Esophagus mucosa (tissue), 1 donor: ENCODE measurements at places on chromosomes 4 and X. TPM values are rescaled to one million over a fixed set of nuclear protein-coding genes. Genes with fewer than 3 reads are reported as not detected.

Gene CD38
- total RNA-seq = 2.6 TPM

GRCh38 chr4:78343682-78344081, 207.9 kb upstream of the ANXA3 start:
- no peak for ATAC-seq

DNA sequence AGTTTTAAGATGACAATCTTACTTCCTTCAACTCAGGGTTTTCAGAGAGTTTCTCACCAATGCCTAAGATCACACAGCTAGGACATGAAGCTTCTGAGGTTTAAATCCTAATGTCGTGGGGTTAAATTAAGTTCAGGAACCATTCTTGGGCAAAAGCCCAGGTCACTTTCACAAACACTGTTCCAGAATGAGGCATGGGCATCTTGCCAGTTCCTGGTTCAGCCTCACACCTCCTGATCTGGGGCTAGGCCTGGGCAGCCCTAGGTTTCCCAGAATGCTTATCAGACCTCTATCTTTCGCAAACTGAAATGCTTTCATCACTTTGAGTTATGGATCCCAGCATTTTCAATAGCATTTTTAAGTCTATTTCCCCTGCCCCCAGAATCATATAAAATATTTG, 224.8 kb upstream of the EDA2R start:
- ATAC-seq = no peak

DNA sequence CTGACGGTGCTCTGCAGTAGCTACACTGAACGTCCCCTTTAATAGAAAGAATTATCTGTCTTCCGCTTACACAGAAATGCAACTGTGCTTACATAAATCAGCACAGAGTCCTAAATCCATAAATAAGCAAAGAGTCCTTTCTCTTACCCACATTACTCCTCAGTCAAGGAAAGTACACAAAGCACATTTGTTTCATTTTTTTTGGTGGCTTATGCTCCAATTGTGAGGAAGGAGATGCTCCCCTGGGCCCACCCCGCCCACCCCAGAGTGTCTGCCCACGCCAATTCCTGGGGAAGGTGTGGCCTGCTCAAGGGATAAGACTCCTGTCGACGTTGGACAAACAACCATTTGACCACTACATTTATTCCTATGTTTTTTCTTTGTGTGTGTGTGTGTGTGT, 53.8 kb downstream of the CPLX1 start:
- ATAC-seq = no peak

DNA sequence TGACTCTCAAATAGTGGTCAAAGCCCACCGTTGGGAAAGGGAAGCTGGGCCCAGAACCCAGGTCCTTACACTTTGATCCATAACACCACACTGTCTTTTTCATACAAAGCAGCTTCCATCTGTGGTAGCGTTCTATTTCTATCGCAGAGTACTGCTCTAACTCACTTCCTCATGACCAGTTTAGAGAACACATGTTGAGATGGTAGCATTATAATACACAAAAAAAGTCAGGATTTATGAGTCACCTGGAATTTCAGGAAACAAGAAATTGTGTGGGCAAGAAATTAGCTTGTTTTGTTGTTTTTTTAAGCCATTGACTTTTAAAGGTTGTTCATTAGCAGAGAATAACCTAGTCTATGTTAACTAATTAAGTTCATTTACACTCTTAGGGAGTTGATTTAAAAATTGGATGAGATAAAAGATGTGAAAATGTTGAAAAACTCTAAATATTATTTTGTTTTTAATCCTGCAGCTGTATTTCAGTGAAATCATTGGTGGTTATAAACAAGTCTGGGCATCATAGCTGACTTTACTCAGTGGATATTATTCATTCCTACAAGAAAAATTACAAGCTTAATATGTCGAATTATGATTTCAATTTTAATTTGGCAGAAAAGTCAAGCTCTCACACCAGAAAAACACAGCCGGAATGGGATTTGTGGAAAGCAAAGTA, 1011.1 kb upstream of the HS3ST1 start:
- no peak for ATAC-seq

DNA sequence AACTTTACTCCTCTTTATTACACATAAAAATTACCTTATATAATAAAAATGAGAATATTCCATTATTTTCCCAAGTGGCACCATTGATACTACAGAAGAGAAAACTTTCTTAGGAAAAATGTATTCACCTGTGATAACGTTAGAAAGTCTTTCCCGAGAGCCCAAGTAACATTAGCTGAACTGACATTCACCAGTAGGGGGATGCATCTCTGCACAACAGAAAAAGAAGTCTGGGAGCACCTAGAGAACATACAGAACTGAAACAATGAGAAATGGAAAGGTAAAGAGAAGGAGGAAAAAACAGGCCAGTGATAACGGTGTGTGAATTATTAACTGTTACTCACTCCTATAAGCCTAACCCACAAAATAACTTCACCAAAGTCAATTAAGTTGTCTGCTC, 423.3 kb downstream of the CENPC start:
- no peak for ATAC-seq

GRCh38 chrX:53376888-53377287, 45.6 kb downstream of the SMC1A start:
- ATAC-seq = no peak

DNA sequence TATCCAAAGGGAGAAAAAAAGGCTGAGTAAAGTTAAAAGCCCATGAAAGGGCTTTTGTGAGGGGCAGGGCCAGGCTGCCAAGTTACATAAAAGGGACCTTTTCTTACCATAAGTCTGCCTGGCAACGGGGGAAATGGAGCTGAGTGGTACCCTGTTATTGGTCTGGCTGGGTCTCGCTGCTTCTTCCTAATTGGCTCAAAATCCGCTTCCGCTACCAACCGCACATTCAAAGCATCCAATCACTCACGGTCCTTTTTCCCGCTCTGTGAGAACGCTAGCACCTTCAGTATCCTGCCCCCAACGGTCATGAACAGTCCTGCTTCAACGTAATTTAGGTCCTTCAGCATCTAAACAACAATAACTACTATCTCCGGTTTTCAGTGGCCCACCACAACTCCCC, 611 bp downstream of the TEX11 start:
- ATAC-seq = no peak
